Sigmoid colon (tissue), 7 donors: ENCODE measurements at places on chromosomes 2 and 18. TPM values are rescaled to one million over a fixed set of nuclear protein-coding genes. Genes with fewer than 3 reads are reported as not detected.

DNA sequence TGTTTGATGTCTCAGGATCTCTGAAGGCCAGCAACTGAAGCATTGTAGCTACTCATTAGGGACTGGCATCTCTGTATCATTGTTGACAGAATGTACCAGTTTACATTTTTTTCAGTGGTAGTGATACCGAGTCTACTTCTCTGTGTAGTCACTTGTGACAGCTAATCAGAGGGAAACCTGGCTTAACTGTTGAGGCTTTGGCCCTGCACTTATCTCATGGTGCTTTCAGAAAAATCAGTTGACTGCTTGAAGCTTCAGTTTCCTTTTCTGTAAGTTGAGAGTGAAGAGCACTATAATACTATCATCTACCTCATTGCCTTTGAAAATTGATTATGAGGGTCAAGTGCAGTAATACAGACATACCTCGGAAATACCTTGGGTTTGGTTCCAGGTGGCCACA lies 90.0 kb downstream of the COMMD1 start:
- no peak for DNase-seq

DNA sequence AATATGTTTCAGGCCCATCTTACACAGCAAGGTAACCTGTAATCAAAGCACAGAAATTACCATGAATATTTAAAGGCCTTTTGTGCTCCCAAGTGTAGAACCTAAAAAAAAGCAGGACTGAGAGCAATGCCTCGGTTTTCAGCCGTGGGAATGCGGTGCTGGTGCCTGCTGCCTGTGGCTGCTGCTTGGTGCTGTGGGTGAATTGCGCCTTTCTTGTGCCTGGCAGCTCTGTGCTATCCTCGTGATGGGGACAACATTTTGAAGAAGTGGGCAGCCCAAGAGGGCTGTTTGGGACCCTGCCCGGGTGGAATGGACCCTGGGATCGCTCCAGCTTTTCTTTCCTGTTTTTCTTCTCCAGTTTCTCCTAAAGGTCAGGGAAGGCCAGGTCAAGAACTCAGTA lies 91.2 kb downstream of the ASAP2 start:
- no peak for DNase-seq

GRCh38 chr2:102049756-102050443 lies 58.1 kb downstream of the IL1R2 start:
- peak; percentile 91 for DNase-seq

Gene DPYSL5
- 0.16 TPM for total RNA-seq

DNA sequence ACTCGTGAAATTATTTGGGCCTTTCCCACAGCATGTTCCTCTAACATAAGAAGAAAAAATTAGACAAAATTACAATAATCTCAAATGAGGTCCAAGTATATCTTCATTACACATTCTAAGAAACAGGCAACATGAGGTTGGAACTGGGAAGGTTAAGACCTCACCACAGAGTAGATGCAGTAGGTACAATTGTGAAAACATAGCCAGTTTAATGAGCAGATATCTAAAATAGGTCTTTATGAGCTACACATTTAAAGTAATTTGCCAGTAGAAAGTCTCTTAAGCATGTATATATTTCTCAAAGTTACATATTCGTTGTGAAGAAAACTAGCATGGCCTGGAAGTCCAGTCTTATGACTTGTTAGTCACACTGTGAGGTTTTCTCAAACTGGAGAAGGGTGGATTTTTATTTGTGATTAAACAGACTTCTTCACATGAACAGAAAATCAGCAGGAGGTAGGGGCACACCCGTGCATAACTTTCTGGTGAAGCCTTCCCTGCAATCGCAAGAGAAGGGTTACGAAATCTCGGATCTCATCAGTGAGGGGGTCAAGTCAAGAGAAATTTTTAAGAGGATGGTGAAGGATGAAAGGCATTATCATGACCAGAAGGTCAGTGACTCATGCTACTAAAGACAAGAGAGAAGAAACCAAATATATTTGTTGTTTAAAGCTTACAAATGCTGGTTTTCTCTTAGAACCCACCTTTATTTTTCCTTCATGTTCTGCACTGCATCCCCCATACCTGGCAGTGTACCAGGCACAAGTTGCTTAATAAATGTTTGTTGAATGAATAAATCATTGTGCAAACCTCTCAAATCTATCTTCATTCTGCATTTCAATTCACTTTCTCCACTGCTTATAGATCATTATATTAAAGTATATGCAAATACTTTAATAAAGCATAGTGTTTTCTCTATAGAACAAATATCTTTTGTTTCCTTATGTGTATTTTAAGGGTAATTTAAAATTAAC lies 5.1 kb upstream of the RAB27B start:
- no peak for DNase-seq

GRCh38 chr2:176653479-176654443 lies 384.5 kb downstream of the MTX2 start:
- DNase-seq: peak; percentile 81

Gene TSPYL6
- 0.16 TPM for total RNA-seq

Gene LONRF2
- total RNA-seq: 17.1 TPM

DNA sequence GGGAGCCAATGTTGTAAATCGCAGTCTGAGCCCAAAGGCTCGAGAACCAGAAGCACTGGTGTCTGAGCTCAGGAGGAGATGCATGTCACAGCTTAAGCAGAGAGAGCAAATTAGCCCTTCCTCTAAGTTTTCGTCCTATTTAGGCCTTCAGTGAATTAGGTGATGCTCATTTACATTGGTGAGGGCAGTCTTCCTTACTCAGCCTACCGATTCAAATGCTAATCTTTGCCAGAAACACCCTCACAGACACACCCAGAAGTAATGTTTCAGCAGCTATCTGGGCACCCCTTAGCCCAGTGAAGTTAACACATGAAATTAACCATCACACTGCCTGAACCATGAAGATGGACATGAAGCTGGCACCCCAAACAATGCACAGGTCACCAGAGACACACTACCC lies 385.1 kb downstream of the STK39 start:
- DNase-seq: no peak

GRCh38 chr2:239264838-239265651 lies 135.8 kb downstream of the HDAC4 start:
- DNase-seq: peak; percentile 76

Gene TCF7L1
- total RNA-seq: 2.9 TPM

DNA sequence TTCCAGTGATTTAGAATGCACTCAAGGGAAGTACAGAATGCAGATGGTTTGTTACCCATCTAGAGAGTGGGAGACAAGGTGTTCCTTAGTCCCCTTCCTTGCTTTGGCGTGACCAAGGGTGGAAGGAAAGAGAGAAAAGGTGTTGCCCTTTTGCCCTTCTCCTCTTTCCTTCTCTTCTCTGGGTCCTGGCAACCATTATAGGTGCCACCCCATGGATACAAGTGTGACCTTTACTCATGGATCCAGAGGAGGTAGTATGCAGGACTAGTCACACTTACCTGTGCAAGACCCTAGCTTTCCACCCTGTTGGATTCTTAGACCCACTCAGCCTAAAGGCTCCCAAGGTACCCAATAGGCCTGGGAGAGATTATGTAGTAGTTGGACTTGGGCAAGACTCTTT lies 11.6 kb upstream of the RBFA start:
- no peak for DNase-seq

Gene AP1S3
- 0.14 TPM for total RNA-seq

DNA sequence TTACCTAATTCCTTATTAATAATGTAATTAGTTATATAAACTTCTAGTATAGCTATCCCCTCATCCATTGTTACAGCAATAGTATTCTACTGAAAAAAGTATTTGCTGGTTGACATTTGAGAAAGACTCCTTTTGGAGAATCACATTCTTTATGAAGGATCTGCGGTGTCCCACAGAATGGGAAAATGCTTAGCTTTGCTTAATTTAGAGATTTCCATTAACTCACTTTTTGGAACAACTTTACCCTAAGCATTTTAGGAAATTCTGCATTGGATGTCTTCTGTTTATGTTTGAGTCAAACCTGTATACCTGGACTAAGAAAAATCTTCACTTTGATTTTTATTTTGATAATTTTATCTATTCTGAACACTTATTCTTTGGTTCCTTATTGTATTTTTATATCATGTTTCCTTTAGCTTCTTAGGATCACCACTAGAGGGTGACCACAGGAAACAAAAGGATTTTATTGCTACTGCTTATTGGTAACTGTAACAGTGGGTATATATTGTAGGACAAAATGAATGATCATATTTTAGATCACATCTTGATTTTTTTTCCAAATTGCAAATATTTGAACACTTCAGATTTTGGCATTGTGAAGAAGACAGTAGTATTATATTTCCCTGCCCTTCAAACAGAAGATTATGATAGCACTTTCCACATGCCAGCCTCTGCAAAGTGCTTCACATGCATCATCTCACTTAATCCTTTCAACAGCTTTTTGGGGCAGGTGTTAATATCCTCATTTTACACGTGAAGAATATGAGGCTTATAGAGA lies 79.6 kb downstream of the MIB1 start:
- DNase-seq: no peak

Gene CACNB4
- total RNA-seq: 2.6 TPM

GRCh38 chr2:100391735-100392515 lies 25.5 kb downstream of the CHST10 start:
- DNase-seq: no peak

DNA sequence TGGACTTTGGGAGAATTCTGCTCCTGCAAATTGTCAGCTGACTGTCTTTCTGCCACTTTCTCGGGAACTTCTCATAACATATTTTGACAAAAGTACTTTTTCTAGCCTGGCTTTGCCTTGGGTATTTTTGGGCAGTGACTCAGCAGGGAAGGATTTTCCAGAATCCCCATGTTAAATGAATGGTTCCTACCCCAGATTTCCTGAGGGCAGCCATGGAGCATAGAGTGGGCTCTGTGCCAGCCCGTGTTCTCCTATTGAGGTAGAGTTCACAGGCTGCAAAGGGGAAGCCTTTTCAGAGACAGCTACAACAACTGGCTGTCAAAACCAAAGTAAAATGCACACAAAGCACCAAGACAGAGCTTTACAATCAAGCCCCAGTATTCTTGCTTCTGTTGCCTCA lies 59.8 kb downstream of the BMP10 start:
- DNase-seq: no peak

- no peak for DNase-seq
Observed at GRCh38 chr2:39409697-39410389, 27.2 kb downstream of the MAP4K3 start.

GRCh38 chr2:232353096-232353495 lies 25.5 kb upstream of the ALPP start:
- peak; percentile 34 for DNase-seq

Gene SPATA3
- total RNA-seq: not detected

GRCh38 chr2:174681099-174682006 lies 82.9 kb downstream of the CHRNA1 start:
- peak; percentile 75 for DNase-seq

GRCh38 chr18:68418881-68419280 lies 296.0 kb downstream of the TMX3 start:
- no peak for DNase-seq

DNA sequence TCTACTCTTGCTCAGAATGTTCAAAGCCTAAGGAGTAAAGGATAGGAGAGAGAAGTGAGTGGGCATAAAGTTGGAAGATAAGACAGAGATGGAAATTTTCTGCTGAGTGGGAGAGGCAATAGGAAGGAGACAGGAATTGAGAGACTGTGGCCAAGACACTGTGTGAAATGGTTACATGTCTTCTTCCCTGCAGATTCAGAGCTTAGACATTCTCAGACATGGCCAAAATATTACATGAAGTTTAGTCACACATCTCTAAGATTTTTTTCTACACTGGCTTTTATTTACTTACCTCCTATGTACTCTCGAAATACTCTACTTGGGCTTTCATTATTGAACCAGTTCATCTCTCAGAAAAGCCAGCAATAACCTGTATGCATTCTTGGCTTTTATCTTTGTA lies 363.0 kb upstream of the FANCL start:
- no peak for DNase-seq

DNA sequence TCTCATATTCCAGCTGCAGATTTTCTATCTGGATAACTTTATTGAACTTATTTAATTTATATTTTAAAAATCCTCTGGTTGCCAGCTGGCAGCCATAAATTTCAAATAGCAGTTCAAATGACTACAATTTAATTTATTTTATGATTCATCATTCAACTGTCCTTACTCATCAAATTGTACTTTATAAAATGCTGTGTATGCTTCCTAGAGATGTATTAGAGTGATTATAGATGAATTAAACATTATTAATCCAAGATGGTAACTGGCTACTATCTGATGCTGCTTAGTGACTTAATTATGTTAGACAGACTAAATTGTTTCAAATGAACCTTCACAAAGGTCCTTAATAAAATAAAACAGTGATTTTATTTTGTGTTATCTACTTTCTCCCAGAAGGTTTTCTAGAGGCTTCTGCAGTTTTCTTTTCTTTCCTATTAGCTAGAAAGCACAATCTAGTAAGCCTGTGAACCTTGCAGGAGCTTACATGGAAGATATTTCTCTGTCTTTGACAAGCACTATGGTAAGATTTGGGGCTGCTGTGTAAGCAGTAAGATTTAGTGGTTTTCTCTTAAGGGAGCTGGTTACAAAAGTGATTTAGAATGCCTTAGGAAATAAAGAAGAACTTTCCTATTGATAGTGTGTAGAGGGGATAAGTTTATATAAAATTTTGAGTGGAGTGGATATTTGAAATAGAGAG lies 322.3 kb downstream of the FSIP2 start:
- DNase-seq: no peak

DNA sequence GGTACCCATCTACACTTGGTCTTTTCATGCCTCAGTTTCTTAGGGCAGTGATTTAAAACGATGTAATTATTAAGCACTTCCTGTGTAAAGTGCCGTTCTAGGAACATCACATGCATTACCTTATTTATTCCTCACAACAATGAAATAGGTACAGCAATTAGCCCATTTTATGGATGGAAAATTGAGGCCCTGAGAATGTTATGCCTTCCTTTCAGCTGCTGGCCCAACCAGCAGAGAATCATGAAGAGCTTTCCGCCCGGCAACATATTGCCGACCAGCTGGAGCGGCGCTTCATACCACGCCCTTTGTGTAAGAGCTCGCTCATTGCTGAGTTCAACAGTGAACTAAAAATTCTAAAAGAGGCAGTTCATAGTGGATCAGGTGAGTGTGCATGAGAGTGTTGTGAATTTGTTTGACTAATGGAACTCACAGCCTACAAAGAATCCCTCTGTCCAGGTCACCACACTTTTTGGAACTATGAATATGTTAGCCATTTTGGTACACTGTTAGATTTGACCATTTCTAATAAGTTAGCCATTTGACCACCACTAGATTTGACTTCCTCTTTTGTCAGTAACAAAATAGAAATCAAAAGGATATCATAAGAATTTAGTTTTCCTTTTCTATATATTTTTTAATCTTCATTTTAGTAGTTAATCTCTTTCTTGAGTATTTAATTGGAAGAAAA lies 25.6 kb upstream of the RPE start:
- no peak for DNase-seq

DNA sequence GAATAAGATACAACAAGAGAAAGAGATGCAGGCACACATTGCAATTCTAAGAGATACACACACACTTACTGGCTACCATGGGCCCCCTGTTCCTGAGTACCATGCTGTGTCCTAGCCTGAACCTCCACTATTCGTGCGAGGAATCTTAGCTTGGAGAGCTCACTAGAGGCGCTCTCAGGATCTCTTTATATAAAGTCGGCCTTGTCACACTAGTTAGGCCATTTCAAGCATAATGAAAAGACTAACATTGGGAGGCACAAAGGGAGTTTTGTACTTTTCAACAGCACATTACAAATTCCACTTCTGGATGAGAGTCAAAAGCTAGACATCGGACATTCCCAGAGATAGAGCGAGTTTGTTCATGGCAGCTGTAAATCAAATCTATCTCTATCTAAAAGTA lies 365.2 kb downstream of the DSEL start:
- DNase-seq: no peak

GRCh38 chr2:28586867-28587266 lies 91.0 kb downstream of the PLB1 start:
- peak; percentile 50 for DNase-seq

Gene CRYGC
- total RNA-seq: not detected
